ENCODE measurements at places on chromosomes 11 and 22. TPM values are rescaled to one million over a fixed set of nuclear protein-coding genes. Genes with fewer than 3 reads are reported as not detected.

DNA sequence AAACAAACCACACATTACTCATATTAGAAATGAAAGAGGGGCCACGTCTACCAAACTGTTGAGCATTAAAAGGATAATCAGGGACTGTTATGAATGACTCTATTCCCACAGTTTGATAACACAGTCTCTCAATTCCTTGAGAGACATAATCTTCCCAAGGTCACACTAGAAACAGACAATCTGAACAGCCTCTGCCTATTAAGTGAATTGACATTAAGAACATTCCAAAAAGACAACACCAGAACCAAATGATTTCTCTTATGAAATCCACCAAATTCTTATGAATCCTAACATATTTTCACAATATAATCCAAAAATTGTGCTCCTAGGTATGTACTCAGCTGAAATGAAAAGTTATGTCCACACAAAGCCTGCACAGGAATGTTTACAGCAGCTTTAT is 4.6 kb downstream of the RFPL1 start:
- DNase-seq: no peak

GRCh38 chr11:35459489-35459888 is 40.1 kb upstream of the SLC1A2 start:
- DNase-seq: no peak

DNA sequence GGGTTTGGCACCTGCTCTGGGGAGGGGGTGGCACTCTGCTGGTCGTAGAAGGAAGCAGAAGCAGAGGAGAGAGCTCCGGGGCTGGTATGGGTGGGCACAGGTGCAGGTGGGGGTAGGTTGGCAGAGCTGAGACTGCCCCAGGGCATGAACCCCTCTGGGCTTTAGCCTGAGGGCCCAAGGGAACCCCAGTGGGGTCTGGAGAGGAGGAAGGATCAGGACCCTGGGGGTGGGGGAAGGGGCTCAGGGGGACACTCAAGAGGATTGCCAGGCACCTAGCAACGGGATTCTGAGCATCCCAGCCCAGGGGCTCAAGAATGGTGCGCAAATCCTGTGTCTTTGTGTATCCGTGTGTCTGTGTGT is 6.3 kb downstream of the ALDH3B2 start:
- DNase-seq: no peak

GRCh38 chr11:95371153-95371552 is 140.2 kb upstream of the SESN3 start:
- DNase-seq: no peak

DNA sequence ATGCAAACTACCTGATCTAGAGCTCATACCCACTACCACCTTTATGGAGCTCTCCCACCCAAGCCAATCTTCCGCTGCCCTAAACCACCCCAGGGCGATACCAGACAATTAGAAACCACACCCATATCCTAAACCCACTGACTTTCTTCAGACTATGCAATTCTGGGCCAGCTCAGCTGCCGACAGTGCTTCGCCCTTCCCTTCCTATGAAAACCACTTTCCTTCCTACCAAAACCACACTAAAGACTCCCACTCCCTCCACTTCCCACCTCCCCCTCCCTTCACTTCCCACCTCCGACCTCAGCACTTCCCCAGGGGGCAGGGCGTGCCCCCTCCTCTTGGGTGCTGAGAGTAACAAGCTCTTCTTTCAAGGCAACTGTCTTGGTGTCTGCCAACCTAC is 25.1 kb downstream of the B3GAT1 start:
- DNase-seq: no peak

DNA sequence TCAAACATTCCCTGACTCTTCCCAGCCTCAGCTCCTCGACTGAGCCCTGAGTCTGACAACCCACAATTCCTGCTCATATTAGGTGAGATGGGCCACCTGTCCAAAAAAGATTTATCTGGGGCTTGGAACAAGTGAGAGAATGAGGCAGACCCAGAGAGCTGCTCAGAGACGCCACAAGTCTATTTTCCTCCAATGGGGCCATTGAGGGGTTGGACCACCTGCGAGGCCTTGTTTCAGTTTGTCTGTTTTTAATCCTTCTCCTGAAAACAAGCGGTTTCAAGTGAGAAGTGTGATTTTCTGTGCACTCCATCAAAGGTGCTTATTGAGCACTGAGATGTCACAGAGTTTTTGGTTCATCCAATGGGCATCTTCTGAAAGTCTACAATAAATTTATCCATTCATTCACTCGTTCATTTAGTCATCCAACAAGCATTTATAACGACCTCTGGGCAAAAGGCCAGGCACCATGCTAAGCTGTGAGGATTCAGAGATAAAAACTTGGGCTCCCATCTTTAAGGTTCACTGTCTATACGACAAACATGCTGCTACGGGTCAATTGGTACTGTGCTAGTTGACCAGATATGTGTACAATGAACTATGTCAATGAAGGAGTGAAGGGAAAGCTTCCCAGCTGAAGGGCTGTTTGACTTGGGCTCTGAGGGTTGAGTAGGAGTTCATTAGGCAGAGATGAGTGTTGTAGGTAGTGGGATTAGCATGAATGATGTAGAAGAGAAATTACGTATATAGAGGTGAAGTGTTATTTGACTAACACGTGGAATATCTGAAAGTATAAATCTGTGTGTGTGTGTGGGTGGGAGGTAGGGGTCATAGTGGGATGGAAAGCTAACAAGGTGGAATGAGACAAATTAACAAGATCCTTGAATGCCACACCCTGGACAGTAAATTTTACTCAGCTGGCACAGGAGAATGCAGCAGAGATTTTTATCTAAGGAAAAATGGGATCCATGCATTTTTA is 168.9 kb downstream of the MIAT start:
- DNase-seq: no peak

- DNase-seq: no peak
These were observed 731 bp downstream of the GSTP1 start for GRCh38 chr11:67584205-67584880.

GRCh38 chr11:64092111-64092760 is 56.5 kb downstream of the FLRT1 start:
- no peak for DNase-seq

DNA sequence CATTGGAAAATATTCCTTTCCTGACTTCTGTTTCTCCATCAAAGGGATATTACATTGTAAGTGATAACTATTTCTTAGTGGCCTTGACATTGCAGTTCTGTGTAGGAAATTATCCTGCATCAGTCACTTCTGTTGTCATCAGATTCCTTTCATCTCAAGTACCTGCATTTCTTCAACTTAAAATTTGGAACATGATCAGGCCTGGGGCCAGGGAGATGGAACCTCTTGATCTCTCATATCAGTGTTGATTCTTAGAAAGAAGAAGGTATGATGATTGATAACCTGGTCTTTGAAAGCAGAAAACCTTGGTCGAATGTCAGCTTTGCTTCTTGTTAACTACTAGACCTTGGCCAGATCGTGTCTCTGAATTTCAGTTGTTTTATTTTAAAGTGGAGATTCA is 93.6 kb downstream of the NAV2 start:
- DNase-seq: no peak

DNA sequence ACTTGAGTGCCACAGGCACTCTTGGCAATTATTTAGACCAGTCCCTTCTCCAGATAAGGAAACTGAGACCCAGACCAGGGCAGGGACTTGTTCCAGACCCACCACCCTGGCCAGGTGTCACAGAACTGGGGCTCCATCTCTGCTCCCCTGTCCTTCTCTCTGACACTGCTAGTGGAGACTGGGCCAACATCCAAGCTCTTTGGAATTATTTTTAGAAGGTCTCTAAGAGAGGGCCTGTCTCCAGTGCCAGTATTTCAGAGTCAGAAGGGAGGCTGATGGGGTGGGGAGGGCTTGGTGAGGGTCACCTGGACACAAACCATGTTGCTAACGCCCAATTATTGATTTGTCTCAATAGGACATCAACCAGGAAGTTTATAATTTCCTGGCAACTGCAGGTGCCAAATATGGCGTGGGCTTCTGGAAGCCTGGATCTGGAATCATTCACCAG is 32.7 kb downstream of the POLR3H start:
- no peak for DNase-seq

GRCh38 chr11:33452836-33453624 is 195.8 kb downstream of the HIPK3 start:
- DNase-seq: peak; percentile 39

GRCh38 chr11:117912497-117912896 is 16.7 kb downstream of the TMPRSS13 start:
- DNase-seq: no peak

- peak; percentile 16 for DNase-seq
These were observed 32.9 kb upstream of the SMIM38 start for GRCh38 chr11:69122630-69123431.

GRCh38 chr22:28424427-28425080 is 255.1 kb downstream of the TTC28 start:
- DNase-seq: no peak

DNA sequence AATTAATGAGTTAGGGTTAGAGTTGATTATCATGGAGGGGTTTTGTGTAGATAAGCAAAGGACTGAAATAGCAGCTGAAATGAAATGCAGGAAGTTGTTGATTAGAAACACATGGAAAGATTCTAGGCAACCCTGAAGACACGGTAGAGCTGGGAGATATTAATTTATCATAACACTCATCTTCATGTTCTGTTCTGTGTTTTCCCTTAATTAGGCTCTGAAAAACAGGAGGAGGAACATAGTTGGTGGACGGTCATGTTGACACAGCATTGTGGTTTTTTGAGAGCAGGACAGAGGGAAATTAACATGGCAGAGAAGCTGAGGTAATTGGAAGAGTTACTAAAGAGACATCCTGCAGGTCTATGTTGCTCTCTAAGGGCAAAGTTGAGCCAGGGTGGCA is 138.8 kb upstream of the UBASH3B start:
- DNase-seq: no peak

DNA sequence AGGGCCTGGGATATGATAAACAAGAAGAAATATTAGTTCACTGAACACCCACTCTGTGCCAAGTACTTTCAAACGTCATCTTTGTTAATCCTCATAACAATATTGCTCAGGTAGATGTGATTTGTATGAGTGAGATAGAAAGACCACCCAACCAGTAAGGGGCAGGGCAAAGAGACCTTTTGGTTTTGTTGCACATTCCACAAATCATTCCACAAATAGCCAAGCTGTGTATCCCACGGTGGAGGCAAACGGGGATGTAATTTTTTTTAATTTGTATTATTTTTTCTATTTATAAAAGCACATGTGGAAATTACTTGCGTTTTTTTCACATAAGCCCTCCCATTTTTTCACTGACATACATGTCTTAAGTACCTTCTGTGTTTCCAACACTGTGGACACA is 29.0 kb downstream of the LAYN start:
- DNase-seq: no peak

- DNase-seq: no peak
These were observed 660.6 kb downstream of the ETS1 start for GRCh38 chr11:127926721-127927120.

- no peak for DNase-seq
These were observed 11.8 kb upstream of the MIEF1 start for GRCh38 chr22:39490135-39490798.

DNA sequence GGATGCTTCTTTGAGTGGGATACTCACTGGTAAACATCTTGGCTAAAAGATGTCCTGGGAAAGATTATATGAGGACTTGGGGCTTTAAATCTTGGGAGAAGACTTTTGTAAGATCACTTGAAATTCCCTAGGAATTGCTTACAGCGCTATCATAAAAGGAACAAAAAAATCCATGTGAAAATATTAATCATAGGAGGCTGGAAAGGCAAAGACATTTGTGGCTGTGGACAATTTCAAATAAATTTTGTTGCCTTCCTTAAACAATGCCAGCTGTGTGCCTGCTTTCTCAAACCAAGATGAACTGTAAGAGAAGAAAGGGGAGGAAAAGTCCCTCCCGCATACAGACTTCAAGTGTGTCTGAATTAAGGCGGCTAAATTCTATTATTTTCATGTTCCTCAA is 75.6 kb downstream of the SNX19 start:
- DNase-seq: no peak

DNA sequence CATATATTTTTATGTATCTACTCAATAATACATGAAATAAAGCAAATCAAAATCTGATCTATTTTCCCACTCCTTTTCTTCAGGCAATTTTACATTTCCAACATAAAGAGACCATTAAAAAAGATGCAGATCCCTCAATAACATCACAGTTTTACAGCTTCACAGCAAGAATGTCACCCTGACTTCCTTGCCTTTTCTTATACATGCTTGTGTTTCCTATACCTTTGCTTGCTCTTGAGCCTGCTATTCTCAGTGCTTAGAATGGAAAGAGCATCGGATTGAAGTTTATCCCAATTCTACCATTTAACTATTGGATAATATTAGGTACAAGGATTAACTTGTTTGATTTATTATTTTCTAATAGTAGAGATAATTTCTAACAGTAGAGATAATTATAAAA is 176.7 kb downstream of the CNTN5 start:
- no peak for DNase-seq

DNA sequence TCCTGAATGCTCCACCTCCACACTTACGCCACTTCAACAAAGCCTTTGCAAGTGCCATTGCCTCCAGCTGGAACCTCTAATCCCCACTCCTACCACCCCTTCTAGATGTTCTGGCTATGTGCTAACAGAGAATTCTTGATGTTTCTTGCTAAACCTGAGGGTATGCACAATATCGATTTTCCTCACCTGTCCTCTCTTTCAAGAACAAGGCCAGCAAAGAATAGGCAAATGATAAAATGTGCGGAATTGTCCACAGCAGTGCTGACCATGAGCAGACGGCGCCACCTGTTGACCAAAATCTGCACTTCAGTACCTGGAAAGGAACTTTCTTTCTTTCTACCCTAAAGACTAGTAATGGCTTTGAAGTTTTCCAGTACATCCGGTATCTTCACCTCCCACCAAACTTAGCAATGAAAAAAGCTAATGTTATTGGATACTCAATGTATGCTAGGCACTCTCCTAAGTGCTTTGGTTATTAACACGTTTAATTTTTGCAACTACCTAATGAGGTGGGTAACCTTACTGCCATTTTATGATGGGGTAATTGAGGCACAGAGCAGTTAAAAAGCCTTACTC is 3.4 kb downstream of the TIMM10 start:
- peak; percentile 41 for DNase-seq

DNA sequence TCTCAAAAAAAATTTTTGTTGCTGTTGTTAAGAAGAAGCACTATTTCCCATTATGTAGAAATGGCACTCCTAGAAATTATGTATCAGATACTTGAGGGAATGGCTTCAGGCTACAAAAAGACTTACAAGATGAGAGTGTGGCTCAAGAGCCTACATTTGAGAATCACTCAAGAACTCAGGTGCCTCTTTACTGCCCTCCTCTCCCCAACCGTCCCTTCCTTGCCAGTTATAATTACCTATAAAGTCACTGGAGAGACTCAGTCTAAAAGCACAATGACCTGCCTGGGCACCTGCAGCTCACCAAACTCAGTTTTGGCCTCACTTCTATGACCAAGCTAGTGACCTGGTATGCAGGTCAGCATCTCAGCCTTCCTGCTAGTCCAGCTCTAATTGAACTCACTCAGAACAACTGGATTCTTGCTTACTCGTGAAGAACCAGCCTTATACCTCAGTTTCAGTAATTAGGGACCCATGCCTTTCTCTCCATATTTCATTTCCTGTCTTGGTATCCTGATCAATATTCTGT is 41.9 kb upstream of the PPP2R1B start:
- DNase-seq: no peak

Gene ACR
- total RNA-seq: 0.76 TPM

Gene MMP11
- total RNA-seq: 17.9 TPM

Gene EP300
- total RNA-seq: 62.8 TPM

Gene CD248
- 1.1 TPM for total RNA-seq

Gene TMPRSS5
- 0.19 TPM for total RNA-seq

Gene FBLN1
- 6.6 TPM for total RNA-seq

Gene LARGE1
- total RNA-seq: 15.4 TPM

Gene CRYAB
- total RNA-seq: 5.0 TPM

Gene ESRRA
- total RNA-seq: 47.2 TPM

Gene MS4A6E
- total RNA-seq: not detected

Gene MMP1
- total RNA-seq: 2,602 TPM

Gene SPI1
- not detected for total RNA-seq

Gene LDLRAD3
- total RNA-seq: 22.1 TPM

Measured in glomerular endothelial cell (primary cell).